ENCODE measurements at places on chromosomes 11 and 22. TPM values are rescaled to one million over a fixed set of nuclear protein-coding genes. Genes with fewer than 3 reads are reported as not detected.

MICAL2 gene
- total RNA-seq, result 115 TPM

LGALS12 gene
- total RNA-seq, result not detected

ABCC8 gene
- 2.8 TPM for total RNA-seq

SYT8 gene
- total RNA-seq, result 0.42 TPM

EFCAB6 gene
- 0.45 TPM for total RNA-seq

PRR5 gene
- total RNA-seq, result 14.6 TPM

MS4A3 gene
- not detected for total RNA-seq

BTBD18 gene
- not detected for total RNA-seq

CXCR5 gene
- total RNA-seq, result 0.14 TPM

C11orf97 gene
- total RNA-seq, result not detected

OR52E8 gene
- total RNA-seq, result not detected

MRGPRX3 gene
- total RNA-seq, result not detected

SNX32 gene
- total RNA-seq, result not detected

B4GAT1 gene
- 17.8 TPM for total RNA-seq

Measured in A549 treated with GW870086 at 1 μM for 4 hours (cell line).